IPS DF 6.9 (cell line): ENCODE measurements at places on chromosomes 3 and 15.

GRCh38 chr3:48413611-48414010 is 16.3 kb downstream of the PLXNB1 start:
- no peak overlapping the region for H3K4me3 ChIP-seq
- H3K27ac ChIP-seq, result no peak overlapping the region
- no peaks in the 10 kb centered on the region for H3K4me1 ChIP-seq
- DNase-seq, result no peak
- no peaks in the 10 kb centered on the region for H3K27me3 ChIP-seq

DNA sequence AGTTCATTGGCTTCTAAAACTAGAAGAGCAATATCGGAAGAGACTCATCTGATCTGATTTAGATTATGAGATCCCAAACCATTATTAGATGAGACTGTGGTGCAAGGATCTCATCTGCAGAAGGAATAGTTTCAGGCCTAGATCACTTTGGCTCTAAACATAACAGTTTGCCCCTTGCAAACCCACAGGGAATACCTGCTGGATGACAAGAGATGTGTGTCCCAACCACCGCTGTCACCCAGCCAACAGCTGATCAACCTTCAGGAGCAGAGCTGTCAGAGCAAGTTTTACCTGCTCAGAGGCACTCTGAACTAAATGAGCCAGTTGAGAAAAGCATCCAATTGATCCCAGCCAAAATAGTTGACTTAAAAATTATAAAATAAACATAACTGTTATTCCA is 64.0 kb upstream of the ST3GAL6 start:
- H3K27ac ChIP-seq, result no peak overlapping the region
- H3K4me3 ChIP-seq, result no peak overlapping the region
- H3K36me3 ChIP-seq, result no peaks in the 10 kb centered on the region

GRCh38 chr3:31322460-31322859 is 210.3 kb upstream of the STT3B start:
- H3K4me3 ChIP-seq, result no peak overlapping the region
- H3K27ac ChIP-seq, result no peak overlapping the region
- no peaks in the 10 kb centered on the region for H3K27me3 ChIP-seq
- no peaks in the 10 kb centered on the region for H3K4me1 ChIP-seq
- H3K36me3 ChIP-seq, result no peaks in the 10 kb centered on the region

DNA sequence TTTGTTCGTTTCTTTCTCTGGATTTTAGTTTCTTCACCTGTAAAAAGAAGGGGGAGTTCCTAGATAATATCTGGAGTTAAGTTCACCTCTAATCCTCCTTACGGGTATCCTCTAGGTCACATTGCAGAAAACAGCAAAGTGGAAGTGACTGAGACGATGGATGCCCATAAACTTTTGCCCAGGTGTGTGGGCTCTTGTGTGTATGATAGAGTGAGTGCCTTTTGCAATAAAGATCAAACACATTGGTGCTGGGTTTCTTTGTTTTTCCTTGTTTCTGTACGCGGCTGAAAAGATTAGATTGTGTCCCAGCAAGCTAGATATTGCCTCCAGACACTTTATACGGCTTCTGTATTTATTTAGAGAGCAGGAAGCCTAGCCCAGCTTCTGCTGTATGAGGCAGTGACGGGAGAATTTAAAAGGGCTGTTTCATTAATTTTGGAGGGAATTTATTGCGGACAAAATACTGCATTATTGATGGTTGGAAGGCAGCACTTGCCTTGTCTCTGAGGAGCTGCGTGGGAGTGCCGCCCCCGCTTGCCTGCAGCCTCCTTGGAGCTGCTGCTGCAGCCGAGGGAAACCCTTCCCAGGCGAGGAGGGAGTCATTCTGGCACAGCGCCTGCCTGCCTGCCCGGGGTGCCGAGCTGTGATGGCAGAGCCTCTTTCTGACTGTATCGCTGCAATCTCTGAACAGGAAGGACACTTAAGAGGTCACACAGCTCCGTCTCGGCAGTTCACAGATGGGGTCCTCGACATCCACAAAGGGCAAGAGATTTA is 38.5 kb downstream of the PYDC2 start:
- no peaks in the 10 kb centered on the region for H3K4me1 ChIP-seq
- no peak overlapping the region for H3K27ac ChIP-seq
- no peaks in the 10 kb centered on the region for H3K36me3 ChIP-seq
- H3K4me3 ChIP-seq, result no peak overlapping the region

- no peak overlapping the region for H3K4me3 ChIP-seq
- DNase-seq, result no peak
- H3K4me1 ChIP-seq, result no peaks in the 10 kb centered on the region
- no peaks in the 10 kb centered on the region for H3K27me3 ChIP-seq
Measured at GRCh38 chr3:30341851-30342250, 264.6 kb upstream of the TGFBR2 start.

- H3K4me1 ChIP-seq, result no peaks in the 10 kb centered on the region
- H3K27ac ChIP-seq, result no peak within 1 kb of the TSS
- no peaks in the 10 kb centered on the region for H3K27me3 ChIP-seq
- no peak within 1 kb of the TSS for H3K4me3 ChIP-seq
- no peak for DNase-seq
Measured at GRCh38 chr15:101811902-101812301, at the start of gene OR4F15. TSS of gene OR4F15 (plus strand) at chr15:101812202. CDS start at chr15:101818187, 5,985 bp downstream.

DNA sequence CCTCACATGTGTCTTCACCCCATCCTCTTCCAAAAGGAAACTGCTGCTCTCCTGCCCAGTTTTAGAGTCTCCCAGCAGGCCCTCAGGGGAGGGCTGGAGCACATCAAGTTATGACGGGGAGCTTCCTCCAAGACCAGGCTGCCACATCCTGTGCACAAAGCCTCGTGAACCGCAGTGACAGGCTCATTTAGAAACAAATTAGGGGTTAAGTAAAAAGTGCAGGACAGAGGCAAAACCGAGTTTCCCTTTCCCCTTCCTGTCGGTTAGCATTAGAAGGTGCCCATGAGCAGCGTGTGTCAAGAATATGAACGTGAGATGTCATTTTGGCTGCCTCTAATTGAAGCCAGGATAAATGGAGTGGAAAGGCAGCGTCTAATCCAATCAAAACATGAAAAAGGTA is 199.7 kb downstream of the ARRDC4 start:
- no peaks in the 10 kb centered on the region for H3K36me3 ChIP-seq
- 0 out of 2 replicates have a peak, but pooled peaks cover 2% of the 10 kb centered on the region for H3K4me1 ChIP-seq
- no peak overlapping the region for H3K4me3 ChIP-seq
- no peak for DNase-seq
- H3K27me3 ChIP-seq, result no peaks in the 10 kb centered on the region

- DNase-seq, result no peak
- H3K27ac ChIP-seq, result no peak overlapping the region
- no peaks in the 10 kb centered on the region for H3K36me3 ChIP-seq
- H3K4me3 ChIP-seq, result no peak overlapping the region
- H3K27me3 ChIP-seq, result no peaks in the 10 kb centered on the region
- H3K4me1 ChIP-seq, result no peaks in the 10 kb centered on the region
Measured at GRCh38 chr15:77060546-77060945, 10.4 kb downstream of the TSPAN3 start.

DNA sequence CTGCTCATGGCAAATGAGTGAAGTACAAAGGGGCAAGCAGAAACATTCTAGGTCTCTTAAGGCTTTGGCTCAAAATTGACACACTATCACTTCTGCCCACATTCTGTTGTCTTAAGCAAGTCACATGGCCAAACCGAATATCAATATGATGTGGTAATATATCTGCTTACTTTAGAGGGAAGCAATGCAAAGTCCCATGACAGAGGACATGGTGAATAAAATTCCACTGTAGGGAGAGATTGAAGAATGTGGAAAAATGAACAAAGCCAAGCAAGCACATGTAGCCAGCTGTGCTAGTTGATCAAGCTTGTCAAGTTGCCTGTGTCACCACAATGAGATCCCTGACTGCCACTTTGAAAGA is 11.2 kb upstream of the TBC1D5 start:
- H3K4me1 ChIP-seq, result no peaks in the 10 kb centered on the region
- no peaks in the 10 kb centered on the region for H3K36me3 ChIP-seq
- H3K4me3 ChIP-seq, result no peak overlapping the region
- H3K27ac ChIP-seq, result no peak overlapping the region

- H3K4me1 ChIP-seq, result no peaks in the 10 kb centered on the region
- no peak overlapping the region for H3K27ac ChIP-seq
- H3K36me3 ChIP-seq, result peaks cover 8% of the 10 kb centered on the region; the same call in 1 of the 2 replicates
- H3K27me3 ChIP-seq, result no peaks in the 10 kb centered on the region
Measured at GRCh38 chr3:122365073-122365472, 18.0 kb downstream of the MIX23 start.

DNA sequence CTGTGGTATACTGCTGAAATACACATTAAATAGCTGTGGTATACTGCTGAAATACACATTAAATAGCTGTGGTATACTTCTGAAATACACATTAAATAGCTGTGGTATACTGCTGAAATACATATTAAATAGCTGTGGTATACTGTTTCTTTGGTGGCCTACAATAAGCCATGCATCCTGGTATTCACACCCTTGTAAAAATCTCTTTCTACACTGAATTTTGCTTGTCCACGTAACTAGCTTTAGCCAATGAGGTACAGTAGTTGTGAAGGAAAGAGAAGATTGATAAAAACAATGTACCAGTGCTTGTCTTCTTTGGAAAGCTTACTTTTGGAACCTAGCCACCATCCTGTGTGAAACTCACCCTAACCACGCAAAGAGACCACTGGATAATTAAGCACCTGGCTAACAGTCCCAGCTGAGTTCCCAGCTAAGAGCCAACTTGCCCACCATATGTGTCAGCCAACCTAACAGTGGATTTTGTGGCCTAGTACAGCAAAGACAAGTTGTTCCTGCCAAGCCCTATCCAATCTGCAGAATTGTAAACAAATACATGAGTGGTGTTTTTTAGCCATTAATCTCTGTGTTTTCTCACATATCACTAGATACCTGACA is 103.4 kb upstream of the MELTF start:
- H3K36me3 ChIP-seq, result no peaks in the 10 kb centered on the region
- no peak overlapping the region for H3K4me3 ChIP-seq
- DNase-seq, result no peak

- DNase-seq, result no peak
- H3K27ac ChIP-seq, result no peak overlapping the region
- H3K4me1 ChIP-seq, result no peaks in the 10 kb centered on the region
- H3K36me3 ChIP-seq, result no peaks in the 10 kb centered on the region
Measured at GRCh38 chr3:164401923-164402322, 676.4 kb downstream of the SI start.

DNA sequence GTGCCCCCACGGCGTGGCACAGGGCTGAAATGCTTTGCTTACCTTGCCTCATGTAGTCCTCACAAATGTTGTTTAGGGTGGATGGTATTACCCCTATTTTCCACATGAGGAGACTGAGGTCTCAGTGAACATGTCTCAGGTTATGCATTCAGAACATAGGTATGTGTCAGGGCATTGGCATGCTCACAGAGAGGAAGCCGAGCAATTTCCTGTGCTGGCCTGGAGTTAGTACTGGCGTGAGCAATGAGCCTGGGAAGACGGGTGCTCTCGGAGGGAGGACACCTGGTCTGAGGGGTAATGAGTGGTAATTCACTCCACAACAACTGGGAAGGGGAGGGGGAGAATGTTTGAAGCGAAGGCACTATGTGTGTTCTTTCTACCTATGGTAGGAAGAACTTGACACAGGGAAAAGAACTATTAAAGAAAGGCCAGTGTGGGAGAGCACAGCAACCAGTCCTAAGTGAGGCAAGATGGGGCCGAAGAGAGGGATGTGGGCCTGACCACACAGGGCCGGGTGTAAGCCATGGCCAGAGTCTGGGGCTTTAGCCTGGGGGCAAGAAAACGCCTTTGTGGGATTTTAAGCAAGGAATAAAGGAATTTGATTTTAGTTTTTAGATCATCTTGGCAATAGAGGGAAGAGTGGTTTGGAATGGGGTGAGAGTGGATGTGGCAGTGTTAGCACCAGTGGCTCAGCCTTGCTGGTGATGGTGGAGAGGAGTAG is 4.9 kb upstream of the FAM131A start:
- H3K27ac ChIP-seq, result no peak overlapping the region
- DNase-seq, result no peak
- H3K4me3 ChIP-seq, result no peak overlapping the region
- H3K36me3 ChIP-seq, result peaks cover 47% of the 10 kb centered on the region

GRCh38 chr3:66487465-66487864 is 13.4 kb downstream of the LRIG1 start:
- no peak for DNase-seq
- no peaks in the 10 kb centered on the region for H3K36me3 ChIP-seq
- H3K27ac ChIP-seq, result no peak overlapping the region
- peaks cover 15% of the 10 kb centered on the region for H3K4me1 ChIP-seq
- H3K27me3 ChIP-seq, result no peaks in the 10 kb centered on the region

- no peak for DNase-seq
- no peaks in the 10 kb centered on the region for H3K4me1 ChIP-seq
Measured at GRCh38 chr15:83322061-83322460, 37.6 kb upstream of the BNC1 start.

DNA sequence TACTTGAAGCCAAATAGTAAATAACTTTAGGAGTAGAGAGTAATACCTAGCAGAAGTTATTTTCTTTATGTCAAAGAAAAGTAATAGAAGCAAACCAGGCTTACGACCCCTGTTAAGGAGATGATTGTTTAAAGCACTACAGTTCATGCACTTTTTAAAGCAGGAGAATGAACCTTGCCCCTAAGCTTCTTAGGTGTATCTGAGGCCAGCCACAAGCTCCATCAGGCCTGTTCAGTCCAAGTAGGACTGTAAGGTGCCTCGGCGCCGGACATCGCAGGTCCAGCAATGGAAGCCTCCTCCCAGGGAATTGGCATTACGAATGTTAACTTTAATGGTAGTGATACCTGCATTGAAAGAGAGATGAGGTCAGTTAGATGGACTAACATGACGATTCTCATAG is 16.5 kb downstream of the GATM start:
- H3K36me3 ChIP-seq, result no peaks in the 10 kb centered on the region
- H3K4me3 ChIP-seq, result no peak overlapping the region
- H3K27me3 ChIP-seq, result no peaks in the 10 kb centered on the region
- DNase-seq, result no peak

DNA sequence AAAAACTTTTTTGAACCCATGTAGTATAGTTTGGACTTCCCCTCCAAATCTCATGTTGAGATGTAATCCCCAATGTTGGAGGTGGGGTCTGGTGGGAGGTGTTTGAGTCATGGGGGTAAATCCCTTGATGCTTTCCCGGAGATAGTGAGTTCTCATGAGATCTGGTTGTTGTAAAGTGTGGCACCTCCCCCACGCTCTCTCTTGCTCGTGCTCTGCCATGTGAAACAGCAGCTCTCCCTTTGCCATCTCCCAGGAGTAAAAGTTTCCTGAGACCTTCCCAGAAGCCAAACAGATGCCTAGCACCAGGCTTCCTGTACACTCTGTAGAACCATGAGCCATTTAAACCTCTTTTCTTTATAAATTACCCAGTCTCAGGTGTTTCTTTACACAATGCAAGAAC is 16.0 kb upstream of the RNU6-1 start:
- no peaks in the 10 kb centered on the region for H3K36me3 ChIP-seq
- H3K4me1 ChIP-seq, result peaks cover 2% of the 10 kb centered on the region; the same call in 1 of the 2 replicates
- no peaks in the 10 kb centered on the region for H3K27me3 ChIP-seq
- no peak overlapping the region for H3K4me3 ChIP-seq
- H3K27ac ChIP-seq, result no peak overlapping the region

DNA sequence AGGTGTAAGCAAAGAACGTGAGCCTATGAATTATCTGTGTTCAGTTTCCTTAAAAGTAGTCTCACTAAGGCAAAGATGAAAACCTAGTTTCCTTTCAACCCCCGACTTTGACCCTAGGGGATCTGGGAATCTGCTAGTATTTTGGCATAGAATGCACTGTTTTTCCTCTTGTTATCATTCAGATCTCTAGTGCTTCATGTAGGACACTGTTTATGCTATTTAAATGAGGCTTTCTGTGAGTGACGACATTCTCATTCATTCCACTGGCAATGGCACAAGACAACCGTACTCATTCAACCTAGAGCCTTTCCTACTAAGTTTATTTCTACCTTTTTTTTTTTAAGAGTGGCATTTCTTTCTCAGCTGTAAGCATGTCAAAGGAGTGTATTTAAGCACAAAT is 67.0 kb downstream of the CHAC1 start:
- DNase-seq, result no peak
- H3K4me1 ChIP-seq, result no peaks in the 10 kb centered on the region
- no peak overlapping the region for H3K27ac ChIP-seq
- H3K27me3 ChIP-seq, result no peaks in the 10 kb centered on the region
- H3K4me3 ChIP-seq, result no peak overlapping the region
